ENCODE measurements at places on chromosomes 13 and 19.
A peak's percentile ranks its signal among the peaks of the same experiment; 100 is the strongest.

DNA sequence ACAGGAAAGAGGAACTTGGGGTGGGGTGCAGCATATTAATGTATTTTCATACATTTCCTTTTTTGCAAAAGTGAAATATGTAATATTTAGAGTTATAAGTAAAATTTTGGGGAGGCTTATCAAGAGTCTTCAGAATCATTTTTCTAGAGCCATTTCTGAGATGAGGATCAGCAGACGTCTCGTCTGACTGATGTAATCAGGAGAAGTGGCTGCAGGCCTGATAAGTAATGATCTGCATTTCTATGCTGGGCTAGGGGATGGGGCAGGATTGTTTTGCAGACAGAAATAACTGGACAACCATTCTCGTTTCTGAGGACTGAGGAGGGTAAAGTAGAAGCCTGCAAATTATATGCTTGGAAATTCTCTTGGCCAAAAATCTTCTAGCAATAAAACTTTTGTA is 89.2 kb upstream of the ARGLU1 start:
- DNase-seq = peak; percentile 35

- DNase-seq = no peak
These were observed 25.7 kb upstream of the ZNF492 start for GRCh38 chr19:22608441-22608840.

DNA sequence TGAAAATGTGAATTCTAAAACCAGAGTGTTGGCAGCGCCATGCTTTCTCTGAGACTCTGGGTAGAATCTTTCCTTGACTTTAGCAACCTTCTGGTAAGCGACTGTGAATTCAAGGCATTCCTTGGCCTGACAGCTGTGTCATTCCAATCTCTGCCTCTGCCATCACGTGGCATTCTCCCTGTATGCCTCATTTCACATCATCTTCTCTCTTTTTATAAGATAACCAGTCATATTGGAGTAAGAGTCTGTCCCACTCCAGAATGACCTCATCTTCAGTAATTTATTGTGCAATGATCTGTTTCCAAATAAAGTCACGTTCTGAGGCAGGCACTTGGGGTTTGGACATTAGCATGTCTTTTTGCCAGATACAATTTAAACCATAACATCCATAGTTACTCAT is 103.4 kb upstream of the POSTN start:
- DNase-seq = no peak

GRCh38 chr13:43802511-43802910 is 15.7 kb upstream of the ENOX1 start:
- no peak for DNase-seq

DNA sequence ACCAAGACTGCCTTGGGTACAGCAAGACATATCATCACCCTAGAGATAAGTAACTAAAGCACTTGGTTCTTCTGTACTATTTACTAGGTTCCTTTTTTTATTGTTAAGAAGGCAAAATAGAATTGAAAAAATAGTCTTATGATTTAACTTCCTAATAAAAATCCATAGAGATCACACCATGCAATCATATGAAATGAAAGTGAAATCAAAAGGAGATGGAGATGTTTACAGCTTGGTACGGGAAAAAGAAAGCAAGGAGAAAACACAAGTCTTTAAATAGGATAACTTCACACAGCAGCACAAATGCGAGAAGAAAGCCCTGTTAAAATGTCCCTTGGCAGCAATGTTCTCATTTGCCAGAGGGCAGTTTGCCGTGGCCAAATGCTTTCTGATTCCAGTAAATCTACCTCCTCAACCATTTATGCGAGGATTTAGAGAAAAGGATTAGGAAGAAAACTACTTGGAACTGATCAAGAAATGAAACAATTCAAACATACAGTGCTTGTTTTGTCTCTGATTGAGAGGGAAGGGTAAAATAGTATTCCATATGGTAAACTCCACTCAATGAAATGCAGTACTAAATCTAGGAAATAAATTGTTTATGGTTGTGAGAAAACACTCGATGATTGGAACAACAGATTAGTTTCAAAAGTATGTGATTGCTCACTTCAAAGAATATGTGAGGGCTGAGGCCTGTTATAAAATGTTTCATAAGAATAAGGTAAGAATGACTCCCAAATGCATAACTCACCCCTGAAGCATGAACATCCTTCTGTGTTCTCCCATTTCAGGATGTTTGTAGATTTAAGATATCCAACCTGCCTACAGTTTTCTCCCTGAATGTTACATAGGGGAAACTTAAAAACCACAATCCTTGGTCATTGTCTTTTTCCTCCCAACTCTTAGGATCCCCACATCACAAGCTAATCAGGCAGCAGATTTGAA is 487.8 kb downstream of the DACH1 start:
- DNase-seq = no peak

All from SK-N-DZ (cell line).